GM12878 (cell line): ENCODE measurements at places on chromosomes 11 and 22. TPM values are rescaled to one million over a fixed set of nuclear protein-coding genes. Genes with fewer than 3 reads are reported as not detected.

The HNRNPUL2 gene
- 2.3 and 2.6 TPM in 2 replicates for polyA plus RNA-seq

The PATE4 gene
- not detected in 2 replicates for polyA plus RNA-seq

The VPREB3 gene
- 6.2 and 6.6 TPM in 2 replicates for polyA plus RNA-seq

The SCGB1A1 gene
- not detected in 2 replicates for polyA plus RNA-seq
